ENCODE measurements at places on chromosomes 3 and 15.

- no peak for DNase-seq
Measured at GRCh38 chr3:108134555-108134880, 43.7 kb upstream of the CD47 start.

DNA sequence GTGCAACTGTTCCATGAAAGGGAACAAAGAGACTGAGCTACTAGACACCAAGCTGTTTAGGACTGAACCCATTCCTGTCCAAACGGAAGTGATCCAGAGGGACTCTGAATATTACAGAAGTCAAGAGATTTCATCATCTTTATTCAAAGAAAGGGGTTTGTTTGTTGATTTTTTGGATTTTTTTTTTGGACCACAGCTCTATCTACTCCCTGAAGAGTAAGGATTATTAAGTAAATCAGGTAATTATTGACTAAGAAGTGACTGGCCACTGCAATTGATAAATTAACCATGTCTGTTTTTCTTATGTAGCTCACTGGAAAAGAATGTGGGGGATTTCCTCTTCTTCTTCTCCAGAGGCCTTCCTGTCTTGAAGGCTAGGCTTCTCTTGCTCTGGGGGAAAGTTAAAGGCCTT, 146.6 kb upstream of the TPM1 start:
- no peak for DNase-seq

- DNase-seq = no peak
Measured at GRCh38 chr3:171356251-171356650, 104.0 kb downstream of the TNIK start.

- DNase-seq = no peak
Measured at GRCh38 chr15:35679186-35679585, 133.2 kb upstream of the DPH6 start.

DNA sequence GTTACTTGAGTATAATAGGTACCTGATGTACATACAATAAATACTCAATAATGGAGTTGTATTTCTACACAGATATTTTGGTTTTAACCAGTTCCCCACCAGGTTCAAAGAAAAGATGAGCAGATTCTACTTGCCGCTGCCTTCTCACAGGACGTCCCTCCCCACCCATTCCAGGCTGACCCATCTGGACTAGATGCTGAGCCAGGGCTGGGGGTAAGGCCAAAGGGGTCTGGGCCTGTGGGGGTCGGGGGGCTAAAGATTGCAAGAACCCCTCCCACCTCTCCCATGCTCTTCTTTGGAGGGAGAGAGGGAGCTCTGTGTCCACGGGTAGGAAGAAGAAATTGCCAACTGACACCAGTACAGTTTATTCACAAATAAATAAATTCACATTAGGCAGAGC, 1.5 kb downstream of the MESP1 start:
- no peak for DNase-seq

All from stimulated activated CD8-positive, alpha-beta memory T cell treated with anti-CD3 and anti-CD28 coated beads, Interleukin-4, amount 100 ng/mL, for 48 hours (primary cell).